Endothelial cell (in vitro differentiated cells): ENCODE measurements at places on chromosomes 4 and X.

DNA sequence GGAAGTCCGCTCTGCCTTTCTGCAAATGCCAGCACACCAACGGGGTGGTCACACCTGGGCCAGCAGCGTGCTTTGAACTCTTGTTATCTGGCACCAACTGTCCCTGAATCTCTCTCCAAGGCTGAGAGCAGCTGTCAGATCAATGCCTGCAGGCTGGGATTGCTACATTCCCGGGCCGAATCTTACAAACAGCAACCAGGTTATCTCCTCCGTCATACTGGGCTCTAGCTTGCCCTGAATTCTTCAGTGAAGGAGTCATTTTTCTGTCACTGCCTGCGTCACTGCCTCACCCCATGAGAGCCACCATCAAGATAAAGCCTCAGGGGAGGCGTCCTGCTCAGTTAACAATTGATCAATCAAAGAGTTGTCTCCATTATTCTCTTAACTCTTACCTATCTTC, 329.4 kb upstream of the PPARGC1A start:
- DNase-seq, result no peak

DNA sequence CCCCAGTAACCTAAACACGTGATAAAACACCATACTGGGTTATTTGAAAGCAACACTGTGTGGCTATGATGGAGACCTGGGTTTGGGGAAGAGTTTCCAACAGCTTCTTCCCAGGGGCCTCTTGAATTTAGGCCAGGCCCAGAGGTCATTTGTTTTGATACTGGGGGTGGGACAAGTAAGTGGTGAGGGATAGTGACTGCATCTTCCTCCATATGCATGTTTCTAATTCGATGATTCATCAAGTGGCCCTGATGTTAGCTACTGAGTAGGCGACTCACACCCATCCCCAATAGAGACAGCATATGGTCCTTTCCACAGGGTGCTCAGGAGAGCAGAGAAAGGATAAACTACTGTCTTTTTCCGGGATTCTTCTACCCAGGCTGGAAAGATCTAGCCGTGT, 2.7 kb downstream of the NDP start:
- no peak for DNase-seq

- DNase-seq, result no peak
Observed at GRCh38 chrX:110259117-110259516, 58.8 kb downstream of the AMMECR1 start.

DNA sequence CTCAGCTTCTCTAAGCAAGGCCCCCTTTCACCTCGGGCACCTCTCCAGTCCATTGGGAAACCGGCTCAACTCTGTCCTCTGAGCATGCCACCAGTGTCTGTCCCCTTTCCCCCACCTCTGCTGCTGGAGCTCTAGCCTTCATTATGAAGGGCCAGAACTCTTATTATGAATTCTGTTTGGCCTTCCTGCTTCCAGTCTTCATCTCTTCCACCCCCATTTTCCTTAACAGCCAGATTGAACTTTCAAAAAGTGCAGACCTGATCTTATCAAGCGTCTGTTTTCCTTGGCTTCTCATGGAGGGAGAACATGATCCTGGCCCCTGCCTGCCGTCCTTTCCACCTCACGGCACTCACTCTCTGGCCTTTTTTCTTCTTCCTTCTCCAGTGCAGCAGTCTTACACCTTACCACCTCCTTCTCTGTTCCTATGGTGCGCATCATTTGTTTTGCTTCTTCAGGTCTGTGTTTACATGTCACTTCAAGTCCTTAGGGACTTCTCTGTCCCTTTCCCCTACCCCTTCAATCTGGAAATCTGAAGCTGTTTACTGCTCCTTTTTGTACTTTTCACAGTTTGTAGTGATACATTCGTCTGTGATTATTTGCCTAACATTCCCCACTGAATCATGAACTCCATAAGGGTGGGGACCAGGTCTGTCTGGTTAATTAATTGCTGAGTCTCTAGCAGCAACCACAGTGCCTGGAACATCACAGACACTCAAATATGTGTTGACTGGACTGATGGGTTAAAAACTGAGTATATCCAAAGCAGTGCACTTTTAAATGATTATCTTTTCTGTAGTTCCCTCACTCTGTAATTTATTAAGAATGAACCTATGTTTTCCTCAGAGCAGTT, 55.8 kb downstream of the FNIP2 start:
- DNase-seq, result no peak

DNA sequence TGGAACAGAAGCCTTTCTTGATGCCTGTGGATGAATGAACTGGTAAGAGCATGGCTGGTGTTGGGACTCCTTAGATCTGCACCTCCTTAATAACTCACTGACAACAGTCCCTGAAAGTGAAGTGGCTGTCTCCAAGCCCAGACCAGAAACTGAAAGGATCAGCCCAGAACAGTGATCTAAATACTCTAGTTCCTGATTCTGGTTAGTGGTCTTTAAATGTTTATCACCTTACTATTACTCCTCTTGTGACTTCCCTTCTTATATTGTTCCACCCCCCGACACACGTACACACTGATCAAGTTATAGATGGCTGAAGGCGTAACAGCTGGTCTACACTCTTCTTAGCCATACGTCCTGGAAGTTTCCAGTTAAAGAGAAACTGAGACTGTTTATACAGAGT, 33.8 kb upstream of the ARMCX2 start:
- no peak for DNase-seq

GRCh38 chrX:22559506-22559905, 286.8 kb downstream of the CBLL2 start:
- no peak for DNase-seq

DNA sequence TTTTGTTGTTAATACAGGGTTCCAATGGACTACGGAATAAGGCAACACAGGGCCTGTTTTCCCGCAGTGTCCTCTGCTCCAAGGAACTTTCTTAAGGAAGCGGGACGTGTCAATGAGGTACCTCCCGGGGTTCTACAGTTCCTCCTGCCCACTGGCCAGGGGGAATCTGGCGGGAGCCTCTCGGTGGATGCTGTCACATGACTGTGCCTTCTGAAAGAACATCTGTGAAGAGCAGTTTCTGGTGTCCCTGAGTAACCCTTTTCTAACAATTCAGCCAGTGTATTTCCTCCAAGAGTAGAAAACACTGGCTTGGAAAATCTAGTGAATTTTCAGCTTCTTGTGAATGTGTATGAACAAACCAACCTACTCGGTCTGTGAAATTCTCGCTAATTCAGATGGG, 32.7 kb downstream of the MFAP3L start:
- no peak for DNase-seq

DNA sequence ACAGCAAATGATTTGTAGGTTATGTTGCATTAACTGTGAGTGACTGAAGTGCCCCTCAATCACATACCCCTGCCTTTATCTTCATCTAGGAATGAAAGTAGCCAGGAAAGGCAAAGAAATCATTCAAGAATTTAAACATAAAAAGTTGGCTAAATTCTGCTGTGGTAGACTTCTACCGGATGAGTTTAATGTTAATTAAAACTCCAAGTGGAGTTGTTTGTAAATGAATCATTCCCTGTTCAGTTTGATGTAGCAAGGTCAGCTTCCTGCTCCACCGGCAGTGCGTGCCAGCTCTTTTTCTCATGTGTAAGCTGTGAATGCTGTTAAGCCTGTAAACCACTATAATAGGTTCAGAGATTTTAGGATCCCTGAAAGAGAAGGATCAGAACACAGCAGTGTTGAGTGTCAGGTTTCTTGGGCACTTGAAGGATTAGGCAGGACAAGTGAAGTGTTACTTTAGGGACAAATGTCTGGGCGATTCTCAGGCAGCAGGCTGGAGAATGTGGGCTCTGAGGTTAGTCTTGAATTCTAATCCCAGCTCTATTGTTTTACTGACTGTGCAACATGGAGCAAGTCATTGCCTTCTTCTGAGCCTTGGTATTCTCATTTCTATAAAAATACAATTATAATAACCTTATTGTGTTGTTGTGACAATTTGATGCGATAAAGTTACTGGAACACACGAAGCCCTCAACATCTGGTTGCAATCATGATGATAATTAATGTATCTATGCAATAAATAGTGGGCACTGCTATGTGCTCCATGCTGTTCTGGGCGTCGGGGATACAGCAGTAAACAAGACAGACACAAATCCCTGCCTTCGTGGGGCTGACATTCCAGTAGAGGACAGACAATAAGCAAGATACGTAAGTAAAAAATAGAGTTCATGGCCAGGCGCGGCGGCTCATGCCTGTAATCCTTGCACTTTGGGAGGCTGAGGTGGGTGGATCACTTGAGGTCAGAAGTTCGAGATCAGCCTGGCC, 112.0 kb downstream of the SHROOM3 start:
- no peak for DNase-seq

GRCh38 chr4:36348403-36348938, 67.1 kb downstream of the DTHD1 start:
- DNase-seq, result no peak

- no peak for DNase-seq
Observed at GRCh38 chr4:10267066-10267465, 150.5 kb upstream of the WDR1 start.

DNA sequence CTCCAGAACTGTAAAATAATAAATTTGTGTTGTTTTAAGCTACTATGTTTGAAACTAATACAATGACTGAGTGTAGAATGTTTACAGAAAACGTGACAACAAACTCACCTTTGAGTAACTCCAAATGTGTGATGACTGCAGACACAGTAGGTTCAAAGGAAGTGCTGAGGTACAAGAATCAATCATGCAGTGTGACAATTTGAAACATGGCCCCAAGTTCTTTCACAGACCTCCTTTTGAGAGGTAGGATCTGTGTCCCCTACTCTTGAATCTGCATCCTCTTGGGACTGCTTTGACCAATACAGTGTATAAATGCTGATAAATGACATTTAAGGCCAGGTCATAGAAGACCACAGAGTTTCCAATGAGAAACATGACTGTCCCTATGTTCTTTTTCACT, 667.7 kb upstream of the DIPK2B start:
- DNase-seq, result no peak

DNA sequence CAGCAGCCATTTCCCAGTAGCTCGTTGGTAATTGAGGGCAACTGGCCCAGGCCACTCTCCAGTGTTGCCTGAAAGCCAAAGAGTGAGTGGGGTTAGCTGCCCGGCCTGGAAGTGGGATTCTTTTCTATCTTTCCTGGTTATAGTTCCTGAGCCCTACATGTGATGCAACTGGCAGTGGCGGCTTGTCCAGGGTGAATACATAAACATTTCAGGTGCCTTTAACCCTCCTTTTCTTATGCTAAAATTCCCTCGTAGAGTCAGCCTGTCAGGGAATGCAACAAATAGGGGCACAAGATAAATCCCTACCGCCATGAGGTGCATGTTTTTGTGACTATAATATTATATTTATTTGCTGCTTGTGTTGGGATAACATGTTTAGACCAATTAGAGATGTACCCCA, 13.4 kb upstream of the HERC5 start:
- no peak for DNase-seq

GRCh38 chrX:153458476-153458875, 11.9 kb downstream of the HAUS7 start:
- no peak for DNase-seq

DNA sequence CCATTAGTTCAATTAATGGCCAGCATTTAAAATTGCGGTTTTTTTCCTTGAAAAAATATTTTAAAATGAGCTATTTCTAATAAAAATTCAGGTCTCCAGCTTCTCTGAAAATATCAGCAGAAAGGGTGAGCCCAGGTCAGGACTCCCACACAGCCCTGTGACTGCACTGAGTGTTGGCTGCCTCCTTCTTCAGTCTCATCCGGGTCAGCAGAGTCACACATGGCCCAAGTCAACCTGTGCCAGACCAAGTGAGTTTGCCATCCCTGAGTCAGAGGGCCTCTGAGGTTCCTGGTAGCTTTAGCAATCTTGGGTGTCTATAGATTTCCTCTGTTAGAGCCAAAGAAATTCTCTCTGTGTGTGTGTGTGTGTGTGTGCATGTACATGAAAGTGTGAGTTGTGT, 22.1 kb upstream of the MSX1 start:
- DNase-seq, result no peak

DNA sequence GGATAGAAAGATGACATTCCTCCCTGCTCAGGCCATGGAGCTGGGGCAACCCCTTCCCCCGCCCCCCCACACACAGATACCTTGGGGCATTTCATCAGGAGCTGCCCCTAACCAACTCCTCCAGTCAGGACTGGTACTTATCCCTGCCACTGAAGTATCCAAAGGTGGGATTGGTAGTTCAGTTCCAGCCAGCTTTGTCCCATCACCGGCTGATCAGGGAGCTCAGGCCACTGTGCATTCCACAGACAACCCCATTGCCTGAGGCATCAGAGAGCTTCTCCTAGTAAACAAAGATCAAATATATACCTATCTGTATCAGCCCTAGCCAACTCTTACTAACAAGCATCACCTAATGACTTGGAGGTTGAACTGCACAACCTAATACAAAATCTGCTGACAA, 218.2 kb upstream of the FMR1 start:
- no peak for DNase-seq

DNA sequence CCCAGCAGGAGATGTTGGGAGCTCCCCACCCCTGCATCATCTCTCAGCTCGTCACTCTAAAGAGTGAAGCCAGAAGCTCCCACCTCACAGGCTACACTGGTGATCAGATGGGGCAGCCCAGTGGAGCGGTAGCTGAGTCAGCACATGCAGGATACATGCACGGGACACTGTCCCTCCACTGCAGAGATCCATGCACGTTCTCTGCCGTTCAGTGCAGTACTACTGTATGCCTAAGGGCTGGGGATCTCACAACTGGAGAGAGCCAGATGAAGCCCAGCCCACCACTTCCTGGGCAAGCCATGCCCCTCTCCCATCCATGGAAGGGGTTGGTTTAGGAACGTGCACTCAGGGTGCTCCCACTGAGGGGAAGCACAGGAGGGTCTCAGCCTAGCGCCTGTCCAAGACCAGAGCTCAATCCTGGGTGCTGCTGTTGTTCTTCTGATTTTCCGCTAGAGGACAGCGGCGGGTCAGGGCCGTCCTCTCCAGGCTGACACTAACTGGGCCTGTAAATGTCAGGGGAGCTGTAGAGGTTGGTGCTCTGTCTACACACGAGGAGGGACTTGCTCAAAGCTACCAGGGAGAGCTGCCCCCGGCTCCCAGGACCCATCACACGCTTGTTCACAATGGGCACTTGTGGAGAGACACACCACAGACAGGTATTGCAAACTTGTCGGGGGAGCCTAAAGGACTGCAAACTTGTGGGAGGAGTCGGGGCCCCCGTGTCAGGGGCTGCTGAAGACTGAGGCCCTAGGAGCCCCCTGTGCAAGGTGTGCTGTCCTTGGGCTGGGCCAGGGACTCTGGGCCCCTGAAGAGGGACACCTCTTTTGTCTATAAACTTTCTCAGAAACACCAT, 18.2 kb upstream of the ABLIM2 start:
- peak; percentile 67 for DNase-seq

DNA sequence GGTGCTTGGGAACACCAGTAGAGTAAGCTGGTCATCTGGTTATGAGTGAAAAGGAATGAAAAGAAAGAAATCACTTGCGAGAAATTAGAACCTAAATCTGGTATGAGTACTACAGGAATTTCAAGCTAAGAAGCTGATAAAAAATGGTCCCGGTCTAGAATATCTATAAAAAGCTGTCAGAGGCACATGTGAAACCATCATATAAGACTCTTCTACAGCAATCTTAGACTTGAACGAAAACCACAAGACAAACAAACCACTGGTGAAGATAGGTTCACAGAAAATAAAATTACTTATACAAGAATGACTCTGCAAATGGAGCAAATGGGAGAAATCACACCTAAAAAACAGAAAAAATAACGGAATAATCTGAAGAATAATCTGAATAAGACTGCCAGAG, 69.9 kb downstream of the KDR start:
- DNase-seq, result no peak
